ENCODE measurements at places on chromosomes 13 and 19.

- no peak for DNase-seq
Observed at GRCh38 chr13:110462091-110462490, 99.4 kb downstream of the RAB20 start.

DNA sequence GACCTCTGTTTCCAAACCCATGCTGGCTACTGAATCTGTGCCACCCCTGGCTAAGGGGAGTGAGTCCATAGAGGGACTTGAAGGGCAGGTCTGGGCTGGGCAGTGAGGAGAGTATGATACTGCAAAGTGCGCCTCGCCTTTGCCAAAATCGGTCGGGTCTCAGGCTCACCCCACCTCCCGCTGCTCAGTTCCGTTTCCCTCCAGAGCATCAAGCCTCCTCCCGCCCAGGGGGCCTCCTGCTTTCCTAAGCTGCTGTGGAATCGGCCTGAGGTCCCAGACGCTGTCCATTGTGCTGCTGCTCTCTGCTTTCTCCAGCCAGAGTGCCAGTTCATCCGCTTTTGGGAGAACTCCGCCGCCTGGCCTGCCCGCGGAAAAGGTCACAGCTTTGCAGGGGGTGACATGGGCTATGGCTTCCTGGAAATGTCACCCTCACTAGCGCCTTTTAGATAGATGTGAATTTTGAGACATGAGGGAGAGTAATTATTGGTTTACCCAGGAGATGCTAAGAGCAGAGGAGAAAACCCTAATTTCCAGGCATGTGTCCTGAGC, 1418.4 kb downstream of the UQCRFS1 start:
- DNase-seq: peak; percentile 9

DNA sequence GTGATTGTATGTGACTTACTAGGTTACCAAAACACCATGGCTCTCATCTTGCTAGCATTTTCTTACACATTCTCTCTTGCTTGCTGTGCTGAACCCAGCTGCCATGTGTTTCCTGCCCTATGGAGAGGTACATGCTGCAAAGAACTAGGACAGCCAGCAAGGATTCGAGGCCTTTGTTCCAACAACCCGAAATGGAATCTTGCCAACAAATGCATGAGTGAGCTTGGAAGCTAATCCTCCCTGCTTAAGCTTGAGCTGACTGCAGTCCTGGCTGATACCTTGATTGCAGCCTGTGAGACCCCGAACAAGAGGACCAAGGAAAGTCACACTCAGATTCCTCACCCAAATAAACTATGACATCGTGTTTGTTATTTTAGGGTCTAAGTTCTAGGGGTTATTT, 651.2 kb downstream of the SLITRK6 start:
- DNase-seq: no peak

GRCh38 chr13:59274958-59275727, 888.6 kb downstream of the DIAPH3 start:
- DNase-seq: no peak

DNA sequence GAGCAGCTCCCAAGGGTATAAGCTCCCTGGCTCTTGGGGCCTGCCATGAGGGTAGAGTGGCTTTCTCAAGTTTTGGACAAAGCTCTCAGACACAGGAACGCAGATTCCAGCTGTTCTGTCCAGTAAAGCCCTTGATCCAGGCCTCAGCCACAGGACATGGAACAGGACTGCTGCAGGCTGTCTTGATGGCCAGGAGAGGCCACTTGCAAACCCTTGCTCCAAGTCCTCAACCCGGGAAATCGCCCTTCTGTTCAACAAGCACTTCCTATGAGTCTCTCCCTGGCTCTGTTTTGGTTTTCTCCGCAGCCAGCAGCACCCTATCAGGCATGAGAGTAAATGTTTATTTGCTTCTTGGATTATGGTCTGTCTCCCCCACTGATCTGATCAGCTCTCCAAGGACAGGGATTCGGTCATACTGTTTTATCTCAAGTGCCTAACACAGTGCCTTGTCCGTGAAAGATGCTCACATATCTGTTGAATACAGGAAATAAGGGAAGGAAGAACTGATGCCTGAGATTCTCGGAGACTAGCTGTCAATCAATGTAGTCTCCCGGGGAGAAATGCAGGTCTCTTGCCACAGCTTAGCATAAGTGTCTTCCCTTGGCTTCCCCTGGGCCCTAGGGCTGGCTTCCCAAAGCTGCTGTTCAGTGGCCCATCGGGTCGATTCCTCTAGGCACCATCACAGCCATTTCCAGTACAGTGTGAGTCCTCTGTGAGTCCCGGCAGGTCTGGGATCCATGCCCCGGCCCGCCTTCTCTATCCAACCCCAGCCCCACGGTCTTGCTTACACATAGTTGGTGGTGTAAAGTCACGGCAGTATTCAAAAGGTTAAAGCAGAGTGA, 90.8 kb downstream of the TSHZ3 start:
- DNase-seq: no peak

DNA sequence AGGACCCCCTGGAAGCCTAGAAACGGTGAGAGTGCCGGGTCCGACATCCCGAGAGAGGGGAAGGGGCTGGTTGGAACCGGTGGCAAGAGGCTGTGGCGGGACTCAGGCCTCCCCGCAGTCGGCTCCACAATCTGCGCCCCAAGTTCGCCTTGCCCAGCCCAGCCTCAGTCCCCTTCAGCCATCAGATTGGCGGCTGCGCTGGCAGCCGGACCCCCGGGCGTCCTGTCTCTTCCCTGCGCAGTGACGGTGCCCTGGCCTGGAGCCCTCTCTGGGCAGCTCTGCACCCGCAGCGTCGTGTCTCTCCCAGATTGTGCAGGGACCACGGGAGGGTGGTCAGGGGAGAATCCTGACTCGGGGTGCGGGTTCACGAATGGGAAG, 315 bp downstream of the ZNF492 start:
- peak; percentile 0 for DNase-seq

DNA sequence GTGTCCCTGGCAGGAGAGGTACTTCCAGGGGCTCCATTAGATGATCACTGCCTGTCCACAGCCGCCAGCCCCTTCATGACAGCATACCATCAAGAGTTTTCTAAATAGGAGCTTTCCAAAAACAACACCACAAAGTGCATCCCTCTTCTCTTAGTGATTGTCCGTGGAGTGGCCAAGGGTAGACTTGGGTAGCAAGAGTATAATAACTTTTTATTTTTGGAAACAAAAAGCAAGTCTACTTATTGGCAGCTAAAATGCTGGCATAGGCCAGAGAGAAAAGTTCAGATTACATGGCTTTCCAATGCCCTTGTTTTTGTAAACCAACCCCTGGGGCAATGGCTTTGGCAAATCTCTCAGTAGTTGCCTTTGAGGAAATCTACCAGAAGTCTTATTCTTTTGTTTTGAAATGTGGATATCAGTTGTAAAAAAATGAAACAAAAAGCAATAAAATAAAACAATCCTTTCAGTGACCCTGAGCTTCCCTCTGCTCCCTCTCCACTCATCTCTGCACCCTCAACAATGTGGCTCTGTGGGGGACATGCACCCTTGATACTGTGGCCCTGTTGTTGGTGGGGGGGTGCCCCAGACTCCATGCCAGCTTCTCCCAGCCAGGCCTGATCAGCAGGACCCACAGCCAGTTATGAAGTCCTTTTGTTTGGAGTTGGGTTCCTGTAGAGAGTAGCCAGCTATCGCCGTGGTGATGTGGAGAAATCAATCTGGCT, 294.1 kb downstream of the DLEU7 start:
- no peak for DNase-seq

DNA sequence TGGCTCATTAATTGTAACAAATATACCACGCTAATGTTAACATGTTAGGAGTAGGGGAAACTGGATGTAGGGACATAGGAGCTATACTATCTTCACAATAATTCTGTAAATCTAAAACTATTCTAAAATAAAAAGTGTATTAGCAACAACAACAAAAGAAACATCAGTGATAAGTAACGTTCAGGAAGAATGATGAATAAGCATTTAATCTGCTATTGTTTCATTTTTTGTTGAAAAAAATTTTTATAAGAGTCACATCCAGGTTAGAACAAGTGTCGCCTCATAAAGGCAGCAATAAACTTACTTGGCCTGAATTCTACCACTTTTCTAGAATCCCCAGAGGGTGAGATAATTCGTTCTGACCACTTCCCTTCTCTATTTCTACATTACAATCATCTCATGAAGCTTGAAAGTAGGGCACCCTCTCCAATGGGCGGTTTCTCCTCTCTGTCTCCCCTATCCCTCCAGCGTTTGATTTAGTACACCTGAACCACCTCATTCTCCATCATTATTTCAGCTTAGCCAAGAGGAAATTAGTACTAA, 253.1 kb upstream of the IPO5 start:
- DNase-seq: no peak

- no peak for DNase-seq
Observed at GRCh38 chr13:41970918-41971317, 10.0 kb upstream of the VWA8 start.

- DNase-seq: no peak
Observed at GRCh38 chr19:17719730-17720400, 585 bp downstream of the MAP1S start.

GRCh38 chr19:6947745-6948144, 60.4 kb downstream of the ADGRE1 start:
- peak; percentile 66 for DNase-seq

GRCh38 chr13:26534036-26534726, 23.3 kb upstream of the WASF3 start:
- DNase-seq: no peak

- no peak for DNase-seq
Observed at GRCh38 chr13:73740666-73741065, 393.5 kb downstream of the KLF12 start.

DNA sequence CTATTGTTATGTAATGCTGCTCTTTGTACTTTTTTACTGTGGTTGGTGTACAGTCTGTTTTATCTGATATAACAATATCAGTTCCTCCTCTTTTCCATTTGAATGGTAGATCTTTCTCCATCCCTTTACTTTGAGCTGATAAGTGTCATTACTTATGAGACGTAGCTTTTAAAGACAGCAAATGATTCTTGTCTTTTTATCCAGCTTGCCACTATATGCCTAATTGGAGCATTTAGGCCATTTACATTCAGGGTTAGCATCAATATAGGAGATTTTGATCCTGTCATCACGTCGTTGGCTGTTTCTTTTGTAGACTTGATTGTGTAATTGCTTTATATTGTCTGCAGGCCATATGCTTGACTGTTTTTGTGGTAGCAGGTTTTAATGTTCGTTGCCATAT, 894.2 kb upstream of the ATXN8OS start:
- no peak for DNase-seq

GRCh38 chr13:60155978-60156377, 7.8 kb downstream of the DIAPH3 start:
- DNase-seq: no peak

GRCh38 chr13:26867451-26868091, 107.0 kb upstream of the GPR12 start:
- DNase-seq: peak; percentile 29

DNA sequence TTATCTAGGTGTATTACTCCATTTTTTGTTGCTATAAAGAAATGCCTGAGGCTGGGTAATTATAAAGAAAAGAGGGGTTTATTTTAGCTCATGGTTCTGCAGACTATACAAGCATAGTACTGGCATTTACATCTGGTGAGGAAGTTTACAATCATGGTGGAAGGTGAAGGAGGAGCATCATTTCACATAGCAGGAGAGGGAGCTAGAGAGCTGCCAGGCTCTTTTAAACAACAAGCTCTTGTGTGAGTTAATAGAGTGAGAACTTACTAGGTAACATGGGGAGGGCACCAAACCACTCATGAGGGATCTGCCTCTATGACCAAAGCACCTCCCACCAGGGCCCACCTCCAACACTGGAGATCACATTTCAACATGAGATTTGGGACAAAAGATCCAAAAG, 221.7 kb upstream of the GPC6 start:
- no peak for DNase-seq

DNA sequence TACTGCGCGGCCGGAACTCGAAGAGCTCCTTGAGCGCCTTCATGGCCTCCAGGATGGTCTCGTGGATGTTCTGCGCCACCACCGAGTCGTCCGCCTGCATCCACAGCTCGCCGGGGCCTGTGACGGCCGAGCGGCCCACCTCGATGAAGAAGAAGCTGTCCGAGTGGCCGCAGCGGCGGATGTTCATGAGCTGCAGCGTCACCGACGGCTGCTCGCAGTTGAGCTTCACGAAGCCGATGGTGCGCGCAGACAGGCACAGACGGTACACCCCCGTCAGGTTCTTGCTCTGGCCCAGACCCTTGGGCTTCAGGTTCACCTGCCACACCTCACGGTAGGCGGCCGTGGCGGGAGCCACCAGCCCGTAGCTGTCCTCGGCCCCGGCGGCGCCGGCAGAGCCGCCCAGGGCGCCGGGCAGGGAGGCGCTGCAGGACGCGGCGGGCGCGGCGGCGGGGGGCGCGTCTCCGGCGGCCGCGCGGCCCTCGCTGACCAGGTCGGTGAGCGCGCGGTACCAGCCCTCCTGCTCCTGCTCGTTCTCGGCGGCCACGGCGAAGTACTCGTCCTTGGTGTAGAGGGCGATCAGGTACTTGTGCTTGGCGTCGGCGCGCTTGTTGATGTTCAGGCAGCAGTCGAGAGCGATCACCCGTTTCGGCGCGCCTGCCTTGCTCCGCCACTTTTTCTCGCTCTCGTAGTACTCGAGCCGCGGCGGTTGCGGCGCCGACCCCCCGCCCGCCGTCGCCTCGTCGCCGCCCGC, 1.1 kb downstream of the IRS2 start:
- peak; percentile 40 for DNase-seq

DNA sequence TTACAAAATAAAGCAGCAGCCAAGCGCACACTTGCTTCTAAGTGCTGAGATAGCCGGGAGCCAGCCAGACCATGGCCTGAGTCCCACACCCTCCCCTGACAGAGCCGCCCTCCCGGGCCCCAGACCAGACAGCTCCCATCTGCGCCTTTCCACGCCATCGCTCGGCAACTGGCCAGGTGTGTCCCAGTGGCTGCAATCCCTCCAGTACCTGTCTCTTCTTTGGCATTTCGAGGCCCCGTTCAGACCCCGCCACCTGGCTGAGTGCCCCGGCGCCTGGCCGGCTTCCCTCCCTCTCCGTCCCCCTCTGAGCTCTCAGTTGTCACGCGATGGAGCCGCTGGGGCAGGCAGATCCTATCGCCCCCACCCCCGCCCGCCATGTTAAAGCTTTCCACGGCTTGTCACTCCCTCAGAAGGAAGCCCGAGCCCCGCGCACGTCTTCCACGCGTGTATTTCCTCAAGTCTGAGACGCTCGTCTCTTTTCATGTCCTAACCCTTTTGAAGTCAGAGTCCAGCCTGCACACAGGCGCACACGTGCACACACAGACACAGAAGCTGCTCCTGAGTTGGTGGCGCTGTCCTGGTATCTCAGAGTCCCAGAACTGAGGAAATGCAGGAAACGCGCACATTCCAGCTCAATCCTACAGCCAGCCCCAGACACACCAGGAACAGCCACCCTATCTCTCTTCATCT, 7.9 kb downstream of the MLLT1 start:
- no peak for DNase-seq

DNA sequence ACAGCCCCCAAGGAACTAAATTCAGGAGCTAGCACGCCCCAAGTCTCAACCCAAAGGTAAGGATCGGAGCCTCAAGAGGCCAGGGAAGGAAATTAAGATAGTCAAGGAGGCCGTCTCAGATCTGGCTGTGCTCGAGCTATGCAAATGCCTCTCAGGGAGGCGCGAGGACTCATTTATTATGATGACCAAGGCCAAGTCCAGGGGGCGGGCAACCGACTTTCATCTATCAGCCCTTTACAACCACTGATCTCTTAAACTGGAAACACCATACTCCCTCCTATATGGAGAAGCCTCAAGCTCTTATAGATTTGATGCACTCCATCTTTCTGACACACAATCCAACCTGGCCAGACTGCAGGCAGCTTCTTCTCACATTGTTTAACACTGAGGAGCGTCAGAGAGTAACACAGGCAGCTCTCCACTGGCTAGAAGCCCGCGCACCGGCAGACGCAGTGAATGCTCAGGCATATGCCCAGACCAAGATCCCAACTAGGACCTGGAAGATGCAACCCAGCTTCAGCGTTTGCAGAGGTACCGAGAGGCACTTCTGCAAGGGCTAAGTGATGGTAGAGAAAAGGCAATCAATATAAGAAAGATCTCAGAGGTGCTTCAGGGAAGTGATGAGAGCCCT, 9.6 kb upstream of the SLC15A1 start:
- DNase-seq: no peak

All from GM20000 (cell line).